ENCODE measurements at places on chromosomes 5 and 9. TPM values are rescaled to one million over a fixed set of nuclear protein-coding genes. Genes with fewer than 3 reads are reported as not detected.

Gene LCN10
- 12.5 TPM for polyA plus RNA-seq

Gene TMOD1
- polyA plus RNA-seq = 4.2 TPM

- H3K27me3 ChIP-seq = no peaks in the 10 kb centered on the region
- H3K4me1 ChIP-seq = no peaks in the 10 kb centered on the region
- DNase-seq = no peak
- H3K4me3 ChIP-seq = peak overlapping the region; percentile 64
- H3K36me3 ChIP-seq = peaks cover 3% of the 10 kb centered on the region
Measured at GRCh38 chr5:126778675-126779403, 1.9 kb downstream of the LMNB1 start.

Gene ADCY2
- polyA plus RNA-seq = 1.0 TPM

Gene DMRT3
- polyA plus RNA-seq = 0.21 TPM

- H3K4me1 ChIP-seq = no peaks in the 10 kb centered on the region
- no peak overlapping the region for H3K4me3 ChIP-seq
- DNase-seq = no peak
Measured at GRCh38 chr5:97223596-97223995, 40.5 kb upstream of the RIOK2 start.

DNA sequence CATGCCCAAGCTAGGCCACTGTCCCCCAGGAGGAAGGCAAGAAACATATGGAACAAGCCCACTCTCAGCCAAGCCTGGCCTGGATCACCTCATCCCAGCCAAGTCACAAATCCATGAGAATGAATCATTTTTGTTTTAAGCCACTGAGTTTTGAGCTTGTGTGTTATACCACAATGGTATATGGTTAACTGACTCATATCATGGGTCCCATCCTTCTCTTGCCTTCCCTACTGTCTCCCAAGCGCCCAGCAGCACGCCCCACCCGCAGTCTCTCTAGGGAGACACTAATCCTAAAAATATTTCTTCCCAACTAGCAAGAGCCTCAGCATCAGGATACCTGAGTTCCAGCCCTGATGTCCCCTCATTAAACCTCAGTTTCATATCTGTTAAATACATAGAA is 248.1 kb downstream of the CDK5RAP2 start:
- DNase-seq = no peak
- no peaks in the 10 kb centered on the region for H3K36me3 ChIP-seq
- H3K27ac ChIP-seq = no peak overlapping the region
- no peaks in the 10 kb centered on the region for H3K27me3 ChIP-seq
- H3K4me3 ChIP-seq = no peak overlapping the region

DNA sequence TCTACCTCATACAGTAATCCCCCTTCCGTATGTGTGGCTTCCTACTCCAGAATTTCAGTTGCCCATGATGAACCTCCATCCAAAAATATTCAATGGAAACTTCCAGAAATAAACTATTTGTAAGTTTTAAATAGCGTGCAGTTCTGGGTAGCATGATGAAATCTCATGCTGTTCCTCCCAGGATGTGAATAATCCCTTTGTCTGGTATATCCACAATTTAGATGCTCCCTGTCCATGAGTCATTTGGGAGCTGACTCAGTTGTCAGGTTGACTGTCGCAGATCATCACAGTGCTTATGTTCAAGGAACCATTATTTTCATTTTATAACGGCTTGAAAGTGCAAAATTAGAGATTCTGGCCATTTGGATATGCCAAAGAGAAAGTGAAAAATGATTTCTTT is 290.1 kb upstream of the CDH9 start:
- H3K4me1 ChIP-seq = no peaks in the 10 kb centered on the region
- no peak overlapping the region for H3K27ac ChIP-seq
- H3K36me3 ChIP-seq = no peaks in the 10 kb centered on the region
- H3K27me3 ChIP-seq = no peaks in the 10 kb centered on the region
- no peak overlapping the region for H3K4me3 ChIP-seq

Data from thymus (tissue), 14 donors.